AG04449 (cell line): ENCODE measurements at places on chromosomes 6 and 20.

DNA sequence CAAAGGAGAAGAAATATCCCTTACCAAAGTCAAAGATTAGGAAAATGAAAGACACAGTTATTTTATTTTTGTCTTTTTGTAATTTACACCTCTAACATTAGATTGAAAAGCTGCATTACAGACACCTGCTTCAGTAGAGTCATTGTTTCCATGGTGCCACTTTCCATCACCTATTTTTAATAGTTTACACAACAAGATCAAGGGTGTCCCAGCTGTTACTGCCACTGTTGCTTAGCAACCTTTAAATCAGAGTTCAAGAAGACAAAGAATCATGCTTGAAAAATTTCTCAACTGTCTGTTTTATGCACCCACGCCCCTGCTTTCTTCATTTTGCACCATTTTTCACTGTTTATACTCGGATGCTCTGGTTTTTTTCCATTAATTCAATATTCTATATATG lies 668.2 kb upstream of the GJE1 start:
- DNase-seq: no peak

DNA sequence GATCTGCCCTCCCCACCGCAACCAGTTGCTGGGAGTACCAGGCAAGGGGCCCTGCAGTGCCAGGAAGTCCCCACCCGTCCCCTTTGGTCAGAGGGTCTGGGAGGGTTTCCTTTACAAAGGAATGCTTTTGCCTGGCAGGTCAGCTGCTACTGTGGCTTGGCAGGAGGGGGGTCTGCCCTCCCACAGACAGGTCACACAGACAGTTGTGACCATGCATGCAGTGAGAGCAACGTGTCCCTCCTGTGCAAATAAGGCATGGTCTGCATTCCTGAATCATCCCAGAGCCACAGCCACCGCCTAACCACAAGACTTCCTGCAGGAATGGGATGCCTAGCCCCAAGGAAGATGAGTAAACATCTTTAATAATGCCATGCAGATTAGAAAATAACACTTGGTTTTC lies 439 bp upstream of the F13A1 start:
- no peak for DNase-seq

DNA sequence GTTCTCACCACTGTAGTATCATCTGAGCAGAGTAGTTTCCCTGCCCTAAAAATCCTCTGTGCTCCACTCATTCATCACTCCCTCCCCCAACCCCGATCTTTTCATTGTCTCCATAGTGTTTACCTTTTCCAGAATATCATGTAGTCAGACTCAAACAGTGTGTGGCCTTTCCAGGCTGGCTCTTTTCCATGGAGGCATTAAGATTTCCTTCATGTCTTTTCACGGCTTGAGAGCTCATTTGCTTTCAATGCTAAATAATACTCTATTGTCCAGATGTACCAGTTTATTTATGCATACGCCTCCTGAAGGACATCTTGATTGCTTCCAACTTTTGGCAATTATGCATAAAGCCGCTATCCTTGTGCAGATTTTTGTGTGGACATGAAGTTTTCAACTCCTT lies 235.8 kb downstream of the PHACTR1 start:
- DNase-seq: no peak

DNA sequence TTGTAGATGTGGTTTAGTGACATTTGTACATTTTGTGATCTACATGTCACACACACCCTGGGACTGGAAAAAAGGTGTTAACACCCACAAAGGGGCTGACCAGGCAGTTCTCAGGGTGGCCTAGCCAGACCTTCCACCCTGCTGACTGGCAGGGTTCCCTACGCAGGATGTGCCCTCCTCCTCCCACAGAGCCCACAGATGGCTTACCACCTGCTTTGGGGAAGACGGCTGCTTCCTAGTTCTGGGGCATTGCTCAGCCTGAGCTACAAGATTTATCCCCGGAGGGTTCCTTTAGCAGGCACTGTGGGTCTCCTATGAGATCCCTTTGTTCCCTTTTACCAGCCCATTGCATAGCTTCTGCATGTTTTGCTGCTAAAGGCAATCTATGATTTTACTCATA lies 35.1 kb downstream of the SNAP25 start:
- DNase-seq: no peak

- no peak for DNase-seq
Measured at GRCh38 chr20:62359491-62360121, 7.5 kb downstream of the LAMA5 start.

DNA sequence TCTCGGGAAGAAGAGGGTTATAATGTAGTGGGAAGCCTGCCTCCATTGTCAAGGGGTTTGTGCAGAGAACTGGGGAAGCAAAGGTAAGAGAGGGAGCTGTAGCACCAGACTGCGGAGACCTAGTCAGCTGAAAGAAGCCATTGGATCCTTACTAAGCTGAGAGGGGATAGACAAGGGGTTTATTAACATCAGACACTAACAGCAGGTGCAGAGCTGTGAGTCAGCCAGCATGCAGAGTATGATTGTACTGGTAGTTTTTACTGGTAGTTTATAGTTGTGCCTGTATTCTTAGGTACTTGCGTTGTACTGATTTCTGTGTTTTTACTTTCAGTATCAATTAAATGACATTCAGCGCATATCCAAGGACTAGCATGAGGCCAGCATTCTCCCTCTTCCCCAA lies 17.8 kb upstream of the COL19A1 start:
- DNase-seq: no peak

- DNase-seq: no peak
Measured at GRCh38 chr20:1941226-1941625, 46.0 kb downstream of the SIRPA start.

DNA sequence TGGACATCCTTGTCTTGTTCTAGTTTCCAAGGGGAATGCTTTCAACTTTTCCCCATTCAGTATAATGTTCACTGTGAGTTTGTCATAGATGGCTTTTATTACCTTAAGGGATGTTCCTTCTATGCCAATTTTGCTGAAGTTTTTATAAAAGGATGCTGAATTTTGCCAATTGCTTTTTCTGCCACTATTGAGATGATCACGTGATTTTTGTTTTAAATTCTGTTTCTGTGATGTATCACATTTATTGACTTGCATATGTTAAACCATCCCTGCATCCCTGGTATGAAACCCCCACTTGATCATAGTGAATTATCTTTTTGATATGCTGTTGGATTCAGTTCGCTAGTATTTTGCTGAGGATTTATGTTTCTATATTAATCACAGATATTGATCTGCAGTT lies 130.6 kb upstream of the TAB2 start:
- DNase-seq: no peak

DNA sequence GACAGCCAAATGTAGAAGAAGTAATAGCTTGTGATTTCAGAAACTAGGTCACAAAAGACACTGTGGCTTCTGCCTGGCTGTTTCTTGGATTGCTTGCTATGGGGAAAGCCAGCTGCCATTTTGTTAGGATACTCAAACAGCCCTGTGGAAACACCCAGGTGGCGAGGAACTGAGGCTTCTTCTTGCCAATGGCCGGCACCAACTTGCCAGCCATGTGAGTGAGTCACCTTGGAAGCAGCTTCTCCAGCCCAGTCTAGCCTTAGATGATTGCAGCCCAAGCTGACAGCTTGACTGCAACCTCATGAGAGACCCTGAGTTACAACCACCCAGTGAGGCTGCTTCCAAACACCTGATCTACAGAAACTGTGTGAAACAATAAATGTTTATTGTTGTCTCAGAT lies 11.9 kb upstream of the KIAA1755 start:
- no peak for DNase-seq

DNA sequence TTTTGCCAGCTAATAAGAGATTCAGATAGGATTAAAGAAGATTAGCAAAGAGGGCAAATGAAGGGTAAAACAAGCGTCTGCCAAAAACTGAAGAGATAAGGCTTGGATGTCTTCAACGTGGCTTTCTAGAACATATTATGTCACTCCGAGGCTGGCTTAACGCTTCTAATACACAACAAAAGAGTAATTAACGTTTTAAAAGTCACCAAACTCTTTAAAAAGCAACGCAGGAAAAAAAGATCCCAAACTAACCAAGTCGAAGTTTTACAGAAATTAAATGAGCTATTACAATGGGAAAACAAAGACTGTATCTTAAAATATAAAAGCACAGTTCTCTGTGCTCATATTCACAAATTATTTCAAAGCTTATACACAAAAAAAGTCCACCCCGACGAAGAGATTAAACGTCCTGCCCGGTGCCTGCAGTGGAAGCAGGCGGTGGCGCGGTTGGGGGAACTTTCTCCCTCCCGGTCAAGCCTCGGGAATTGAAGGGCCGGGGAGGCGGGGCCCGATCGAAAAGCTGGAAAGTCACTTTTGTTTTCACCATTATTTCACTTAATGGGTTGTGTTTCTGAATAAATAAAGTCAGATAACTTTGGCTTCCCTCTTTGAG lies 1.2 kb downstream of the MAK start:
- DNase-seq: no peak

DNA sequence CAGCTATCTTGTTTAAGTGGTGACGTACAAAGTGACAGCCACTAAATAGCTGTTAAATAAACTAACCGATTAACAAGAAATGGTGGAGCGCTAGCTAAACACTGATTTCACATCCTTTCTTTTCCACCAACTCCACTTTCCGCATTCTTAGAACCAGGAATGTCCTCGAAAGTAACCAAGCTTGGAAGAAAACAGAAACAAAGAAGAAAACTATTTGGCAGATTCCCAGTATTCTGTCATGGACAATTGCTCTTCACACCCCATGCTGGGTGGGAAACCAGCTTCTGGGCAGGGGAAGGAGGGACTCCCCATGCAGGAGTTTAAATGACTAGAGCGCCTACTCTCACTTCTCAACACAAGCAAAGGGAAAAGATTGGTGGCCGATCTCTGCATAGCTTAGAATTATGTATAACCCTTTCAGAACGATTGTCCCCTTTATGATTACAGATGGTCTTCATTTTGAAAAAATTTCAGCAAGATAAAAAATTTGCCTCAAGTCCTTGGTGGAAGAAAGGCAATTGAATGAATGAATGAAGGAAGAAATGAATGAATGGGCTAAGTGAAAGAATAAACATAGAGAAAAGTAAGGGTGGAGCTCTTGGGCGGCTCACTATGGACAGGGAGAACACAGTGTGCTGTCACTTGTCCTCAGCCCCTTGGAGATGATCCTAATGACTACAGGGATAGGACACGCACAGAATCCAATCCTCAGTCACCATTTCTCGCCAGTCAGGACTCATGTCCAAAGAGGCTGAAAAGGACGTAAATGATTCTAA lies 148.7 kb upstream of the NEDD9 start:
- DNase-seq: no peak

GRCh38 chr20:63846128-63846771 lies 15.0 kb upstream of the ABHD16B start:
- no peak for DNase-seq

- no peak for DNase-seq
Measured at GRCh38 chr6:113654396-113654795, 202.7 kb upstream of the MARCKS start.

- no peak for DNase-seq
Measured at GRCh38 chr6:22024973-22025467, 271.8 kb downstream of the PRL start.

DNA sequence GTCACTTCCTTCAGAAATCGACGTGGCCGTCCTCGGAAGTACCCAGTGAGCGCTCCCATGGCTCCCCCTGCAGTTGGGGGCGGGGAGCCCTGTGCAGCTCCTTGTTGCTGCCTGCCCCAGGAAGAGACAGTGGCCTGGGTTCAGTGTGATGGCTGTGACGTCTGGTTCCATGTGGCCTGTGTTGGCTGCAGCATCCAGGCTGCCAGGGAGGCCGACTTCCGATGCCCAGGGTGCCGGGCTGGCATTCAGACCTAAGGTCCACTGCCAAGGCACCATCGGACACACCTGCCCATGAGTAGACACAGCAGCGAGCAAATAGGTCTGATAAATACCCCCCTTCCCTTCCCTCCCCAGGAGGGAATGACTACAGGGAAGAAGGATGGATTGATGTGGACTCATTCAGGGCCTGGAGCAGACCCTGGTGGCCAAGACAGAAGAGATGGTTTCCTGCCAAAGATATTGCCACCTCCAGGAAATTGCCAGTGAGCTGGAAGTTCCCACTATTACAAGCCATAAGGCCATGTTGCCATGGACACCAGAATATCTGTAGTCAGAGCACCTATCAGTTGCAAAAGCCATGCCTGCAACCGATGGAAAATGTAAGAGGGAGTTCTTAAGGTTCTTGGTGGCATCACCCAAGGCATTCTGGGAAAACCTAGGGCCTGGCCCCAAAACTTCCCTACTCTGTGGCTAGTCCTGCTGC lies 4.2 kb downstream of the TCF19 start:
- no peak for DNase-seq

GRCh38 chr6:3409699-3410384 lies 47.0 kb downstream of the SLC22A23 start:
- no peak for DNase-seq
